ENCODE measurements at places on chromosomes 11 and 22. TPM values are rescaled to one million over a fixed set of nuclear protein-coding genes. Genes with fewer than 3 reads are reported as not detected.

GRCh38 chr11:22742157-22742613 is 75.8 kb downstream of the GAS2 start:
- H3K36me3 ChIP-seq = no peaks in the 10 kb centered on the region
- H3K4me3 ChIP-seq = no peak overlapping the region
- no peaks in the 10 kb centered on the region for H3K27me3 ChIP-seq

DNA sequence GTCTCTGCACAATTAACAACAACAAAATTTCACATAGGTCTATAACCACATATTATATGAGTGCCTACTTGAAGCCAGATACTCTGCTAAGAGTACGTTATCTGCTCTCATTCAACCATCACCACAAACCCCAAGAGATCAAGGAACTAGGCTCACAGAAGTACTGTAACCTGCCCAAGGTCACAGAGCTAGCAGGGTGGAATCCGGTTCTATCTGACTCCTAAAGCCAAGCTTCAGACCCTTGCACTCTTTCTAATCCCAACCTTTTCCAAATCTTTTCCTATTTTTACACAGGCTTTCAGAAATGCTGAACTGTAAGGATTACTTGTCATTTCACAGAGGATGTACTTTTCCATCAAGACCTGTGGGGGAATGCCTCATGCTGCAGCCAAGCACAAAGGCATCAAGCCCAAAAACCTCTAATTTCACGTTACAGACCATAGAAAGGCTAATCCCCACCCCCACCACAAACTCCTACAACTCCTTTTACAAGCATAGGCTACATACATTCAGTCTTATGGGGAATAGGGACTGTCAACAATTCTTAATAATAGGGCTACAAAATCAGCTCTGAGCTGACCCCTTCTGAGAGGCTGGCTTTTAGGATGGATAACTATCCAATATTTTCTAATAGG is 927 bp downstream of the PRCP start:
- no peak overlapping the region for H3K27ac ChIP-seq
- no peaks in the 10 kb centered on the region for H3K36me3 ChIP-seq
- H3K4me1 ChIP-seq = peaks cover 19% of the 10 kb centered on the region
- no peak for DNase-seq

DNA sequence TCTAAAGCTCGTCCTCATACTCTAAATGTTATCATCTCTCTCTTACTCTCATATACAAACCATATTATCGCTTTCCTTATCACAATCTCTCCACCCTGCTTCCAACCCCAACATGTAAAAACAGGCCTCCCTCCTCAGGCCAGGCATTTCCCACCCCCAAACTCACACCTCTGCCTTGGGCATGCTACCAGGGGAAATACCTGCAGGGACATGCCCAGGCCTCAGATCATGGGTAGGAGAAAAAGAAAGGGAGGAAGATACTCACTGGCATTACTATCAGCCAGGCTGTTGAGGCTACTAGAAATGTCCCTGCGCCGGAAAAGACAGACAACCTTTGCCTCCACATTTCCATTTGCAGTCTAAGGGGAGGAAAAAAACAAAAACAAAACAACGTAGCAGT is 1.8 kb downstream of the MTA2 start:
- peak overlapping the region; percentile 88 for H3K4me3 ChIP-seq
- peaks cover 62% of the 10 kb centered on the region for H3K36me3 ChIP-seq

DNA sequence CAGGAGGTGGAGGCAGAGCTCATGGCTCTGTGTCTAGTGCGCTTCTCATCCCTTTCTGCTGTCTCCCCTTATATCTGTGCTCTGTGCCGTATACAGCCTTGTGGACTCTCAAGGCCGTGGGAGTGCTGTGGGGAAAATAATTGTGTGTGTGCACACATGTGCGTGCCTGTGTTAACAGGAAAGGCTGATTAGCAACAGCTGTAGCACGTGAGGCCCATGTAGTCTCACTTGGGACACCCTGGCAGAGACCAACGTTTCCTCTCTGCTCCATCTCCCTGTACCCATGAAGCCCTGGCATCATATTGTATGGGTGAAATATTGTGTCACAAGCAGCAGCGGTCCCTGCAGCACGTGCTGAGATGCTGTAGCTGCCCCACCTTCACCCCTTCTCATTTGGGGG is 109.3 kb downstream of the LRRC32 start:
- no peak overlapping the region for H3K4me3 ChIP-seq
- H3K27me3 ChIP-seq = no peaks in the 10 kb centered on the region
- no peak overlapping the region for H3K27ac ChIP-seq
- DNase-seq = no peak
- no peaks in the 10 kb centered on the region for H3K36me3 ChIP-seq

DNA sequence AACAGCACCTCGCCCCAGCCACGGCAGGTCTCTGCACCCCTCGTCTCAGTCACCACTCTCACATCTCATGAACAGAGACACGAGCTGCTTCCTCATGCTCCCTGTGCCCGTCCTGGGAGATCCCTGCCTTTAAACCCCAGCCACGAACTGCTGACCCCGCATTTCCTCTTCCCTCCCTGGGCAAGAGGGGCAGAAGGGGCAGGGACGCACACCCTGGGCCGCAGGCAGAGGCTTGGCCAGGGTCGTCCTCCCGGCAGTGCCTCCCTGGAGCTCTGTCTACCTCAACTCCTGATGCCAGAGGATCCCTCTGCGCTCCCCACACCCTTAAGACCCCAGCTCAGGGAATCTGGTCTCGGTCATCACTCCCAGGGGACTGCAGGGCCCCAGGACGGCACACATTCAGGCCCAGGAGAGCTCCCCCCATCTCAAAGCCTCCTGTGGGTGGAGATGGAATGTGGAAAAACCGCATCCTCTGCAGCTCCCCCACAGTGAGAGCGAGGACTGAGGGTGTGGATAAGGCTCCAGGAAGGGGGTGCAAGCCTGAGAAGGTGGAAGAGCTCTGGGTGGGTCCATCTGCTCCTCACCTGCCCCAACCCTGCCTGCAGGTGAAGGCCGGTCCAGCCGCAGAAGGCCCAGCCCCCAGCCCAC is 1.2 kb downstream of the BID start:
- DNase-seq = peak; percentile 63
- H3K27ac ChIP-seq = peak overlapping the region; percentile 56
- no peaks in the 10 kb centered on the region for H3K27me3 ChIP-seq

DNA sequence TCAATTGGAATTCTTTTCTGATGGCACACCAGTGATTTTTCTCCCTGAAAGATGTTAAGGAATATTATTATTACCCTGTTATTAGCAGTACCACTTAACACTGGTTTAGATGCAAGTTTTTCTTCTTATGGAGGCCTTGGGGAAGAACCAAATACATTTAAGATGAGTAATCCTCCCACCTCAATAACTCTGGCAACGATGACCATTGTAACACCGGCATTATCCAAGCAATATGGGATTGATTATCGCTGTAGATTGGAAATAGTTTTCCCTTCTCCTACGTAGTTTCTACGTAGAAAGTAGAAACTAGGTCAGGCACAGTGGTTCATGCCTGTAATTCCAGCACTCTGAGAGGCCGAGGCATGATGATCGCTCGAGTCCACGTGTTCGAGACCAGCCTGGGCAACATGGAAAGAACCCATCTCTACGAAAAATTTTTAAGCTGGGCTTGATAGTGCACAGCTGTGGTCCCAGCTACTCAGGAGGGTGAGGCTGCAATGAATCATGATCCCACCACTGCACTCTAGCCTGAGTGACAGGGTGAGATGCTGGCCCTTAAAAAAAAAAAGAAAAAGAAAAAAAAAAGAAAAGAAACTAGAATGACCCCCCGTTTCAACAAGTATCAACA is 45.5 kb downstream of the PACSIN2 start:
- H3K27me3 ChIP-seq = no peaks in the 10 kb centered on the region
- H3K4me1 ChIP-seq = peaks cover 7% of the 10 kb centered on the region
- no peak overlapping the region for H3K27ac ChIP-seq

The SLC22A6 gene
- not detected for total RNA-seq

DNA sequence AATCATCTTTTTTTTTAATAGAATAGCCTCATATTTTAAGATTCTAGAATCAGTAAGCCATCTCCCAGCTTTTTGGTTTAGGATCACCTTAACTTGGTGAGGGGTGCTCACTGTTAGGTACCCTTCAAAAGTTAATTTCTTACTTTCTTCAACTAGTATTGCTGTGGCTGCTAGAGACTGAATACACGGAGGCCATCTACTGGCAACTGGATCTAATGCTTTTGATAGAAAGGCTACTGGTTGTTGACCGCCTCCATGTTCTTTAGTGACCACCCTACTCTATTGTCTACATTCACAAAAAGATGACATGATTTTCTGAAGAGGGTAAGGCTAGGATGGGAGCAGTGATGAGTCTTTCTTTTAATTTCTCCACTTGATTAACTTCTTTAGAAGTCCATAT is 16.7 kb upstream of the ALDH3B2 start:
- no peaks in the 10 kb centered on the region for H3K4me1 ChIP-seq
- H3K27ac ChIP-seq = no peak overlapping the region
- no peak overlapping the region for H3K4me3 ChIP-seq
- no peaks in the 10 kb centered on the region for H3K27me3 ChIP-seq
- no peaks in the 10 kb centered on the region for H3K36me3 ChIP-seq
- DNase-seq = no peak

The IGLL1 gene
- total RNA-seq = not detected

GRCh38 chr11:36412781-36413383 is 97.2 kb downstream of the TRAF6 start:
- H3K36me3 ChIP-seq = no peaks in the 10 kb centered on the region
- DNase-seq = no peak
- no peak overlapping the region for H3K27ac ChIP-seq
- H3K4me1 ChIP-seq = peaks cover 33% of the 10 kb centered on the region

The XKR3 gene
- total RNA-seq = not detected

DNA sequence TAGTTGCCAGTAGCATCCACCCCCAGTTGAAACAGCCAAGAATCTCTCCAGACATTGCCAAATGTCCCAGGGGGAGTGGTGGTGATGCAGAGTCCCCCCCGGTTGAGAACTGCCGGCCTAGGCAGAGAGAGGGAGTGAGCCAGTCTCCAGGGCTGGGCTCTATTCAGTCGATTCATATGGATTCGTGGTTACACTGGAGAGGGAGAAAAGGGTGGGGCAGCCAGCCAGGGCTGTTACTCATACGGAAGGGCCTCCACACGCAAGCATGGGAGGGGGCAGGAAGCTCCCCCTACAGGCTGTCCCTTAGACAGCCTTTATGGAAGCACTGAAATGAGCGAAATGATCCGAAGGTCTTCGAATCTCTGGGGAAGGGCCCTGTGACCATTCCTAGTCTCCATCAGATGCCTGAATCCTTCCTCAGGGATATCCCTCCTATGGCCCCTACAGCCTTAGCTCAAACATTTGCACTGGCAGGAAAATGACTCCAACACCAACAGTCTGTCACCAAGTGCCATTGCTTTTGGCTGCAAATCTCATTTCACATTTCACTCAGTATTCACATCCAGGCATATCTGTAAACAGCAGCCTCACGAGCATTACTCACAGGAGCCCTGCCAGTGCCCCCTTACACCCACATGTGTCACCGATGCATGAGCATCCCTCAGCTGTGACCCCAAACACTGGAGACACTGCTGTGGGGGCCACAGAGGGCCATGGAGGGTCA is 18.4 kb upstream of the TLCD5 start:
- no peaks in the 10 kb centered on the region for H3K4me1 ChIP-seq
- no peak overlapping the region for H3K27ac ChIP-seq
- H3K4me3 ChIP-seq = no peak overlapping the region
- H3K27me3 ChIP-seq = no peaks in the 10 kb centered on the region
- DNase-seq = no peak
- no peaks in the 10 kb centered on the region for H3K36me3 ChIP-seq

DNA sequence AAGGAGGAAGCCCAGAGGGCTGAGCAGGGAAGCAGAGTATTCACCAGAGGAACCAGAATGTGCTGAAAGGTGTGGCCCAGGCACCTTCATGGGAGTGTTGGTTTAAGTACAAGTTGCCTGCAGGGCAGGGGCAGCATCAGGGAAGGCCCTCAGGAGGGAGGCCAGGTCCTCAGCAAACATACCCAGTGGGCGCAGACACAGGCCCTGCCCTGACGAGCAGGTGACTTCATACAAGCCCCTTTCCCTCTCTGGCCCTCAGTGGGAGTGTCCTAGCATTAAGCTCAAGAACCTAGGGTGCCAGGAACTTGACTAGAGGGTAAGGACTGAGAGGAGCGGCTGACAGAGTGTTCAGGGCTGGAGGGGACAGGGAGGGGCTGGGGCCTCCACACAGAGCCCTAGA is 7.5 kb upstream of the CASTOR1 start:
- no peak overlapping the region for H3K4me3 ChIP-seq
- peaks cover 31% of the 10 kb centered on the region for H3K4me1 ChIP-seq
- peaks cover 63% of the 10 kb centered on the region for H3K36me3 ChIP-seq

The BEST1 gene
- 0.65 TPM for total RNA-seq

- no peaks in the 10 kb centered on the region for H3K36me3 ChIP-seq
- no peak overlapping the region for H3K4me3 ChIP-seq
- no peaks in the 10 kb centered on the region for H3K4me1 ChIP-seq
- no peaks in the 10 kb centered on the region for H3K27me3 ChIP-seq
- no peak overlapping the region for H3K27ac ChIP-seq
Observed at GRCh38 chr11:125154378-125155099, 10.0 kb upstream of the PKNOX2 start.

Data from heart left ventricle (tissue), 16 donors.